ENCODE measurements at places on chromosomes 16 and 17. TPM values are rescaled to one million over a fixed set of nuclear protein-coding genes. Genes with fewer than 3 reads are reported as not detected.

DNA sequence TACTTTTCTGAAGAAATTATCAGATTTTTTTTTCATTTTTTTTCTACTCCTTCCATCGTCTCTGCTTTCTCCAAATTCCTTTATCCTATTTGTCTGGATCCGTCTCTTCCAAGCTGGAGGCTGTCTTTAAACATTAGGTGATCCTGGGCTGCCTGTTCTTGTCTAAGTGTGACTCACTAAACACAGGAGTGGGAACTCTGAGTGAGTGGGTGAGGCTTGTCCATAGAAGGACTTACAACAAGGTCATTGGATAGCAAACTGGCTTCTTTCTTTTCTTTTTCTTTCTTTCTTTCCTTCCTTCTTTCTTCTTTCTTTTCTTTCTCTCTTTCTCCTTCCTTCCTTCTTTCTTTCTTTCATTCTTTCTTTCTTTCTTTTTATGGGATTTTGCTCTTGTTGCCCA is 18.2 kb downstream of the ALOX15 start:
- H3K27me3 ChIP-seq, result no peaks in the 10 kb centered on the region
- no peaks in the 10 kb centered on the region for H3K4me1 ChIP-seq

The CES5A gene
- total RNA-seq, result not detected

The LRRC75A gene
- total RNA-seq, result 4.5 TPM

DNA sequence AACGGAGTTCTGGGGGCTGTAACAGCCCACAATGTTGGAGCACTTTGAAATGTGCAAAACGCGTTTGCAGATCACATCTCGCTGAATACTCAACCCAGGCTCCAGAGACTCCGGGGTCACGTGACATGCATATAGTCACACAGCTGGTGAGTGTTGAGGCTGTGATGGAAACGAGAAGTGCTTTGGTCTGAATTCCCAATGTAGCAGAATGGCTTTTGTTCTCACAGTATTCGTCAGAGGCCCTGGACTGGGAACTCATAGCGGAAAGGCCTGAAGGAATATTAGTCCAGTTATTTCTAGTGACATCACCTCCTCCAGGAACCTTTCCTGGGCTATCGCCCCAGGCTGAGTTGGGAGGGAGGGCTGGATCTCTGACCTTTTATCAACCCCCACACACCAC is 95.8 kb upstream of the CRHR1 start:
- H3K27ac ChIP-seq, result no peak overlapping the region
- no peaks in the 10 kb centered on the region for H3K4me1 ChIP-seq
- no peak overlapping the region for H3K4me3 ChIP-seq
- no peaks in the 10 kb centered on the region for H3K27me3 ChIP-seq
- H3K36me3 ChIP-seq, result no peaks in the 10 kb centered on the region

The HS3ST2 gene
- not detected for total RNA-seq

DNA sequence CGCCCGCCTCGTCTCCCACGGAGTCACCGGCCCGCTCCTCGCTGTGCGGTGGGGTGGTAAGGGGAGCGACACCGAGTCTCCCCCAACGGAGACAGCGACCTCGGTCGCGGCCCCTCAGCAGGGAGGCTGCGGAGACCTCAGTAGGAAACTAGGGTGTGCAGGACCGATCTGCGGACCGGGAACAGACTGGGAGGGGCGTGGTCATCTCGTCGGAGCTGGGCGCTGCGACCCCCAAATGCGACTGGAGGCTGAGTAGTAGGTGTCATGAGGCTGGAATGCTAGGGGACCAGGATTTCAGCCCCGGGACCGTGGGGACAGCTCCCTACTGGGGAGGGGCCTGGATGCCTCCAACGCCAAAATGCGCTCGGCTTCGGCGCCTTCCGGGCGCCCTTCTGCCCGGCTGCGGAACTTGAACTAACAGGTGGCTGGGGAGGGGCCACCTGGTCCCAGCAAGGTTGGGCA is 1.3 kb downstream of the CACNG4 start:
- peaks cover 40% of the 10 kb centered on the region for H3K4me1 ChIP-seq
- H3K4me3 ChIP-seq, result peak overlapping the region; percentile 66
- H3K36me3 ChIP-seq, result peaks cover 2% of the 10 kb centered on the region
- no peak overlapping the region for H3K27ac ChIP-seq
- H3K27me3 ChIP-seq, result no peaks in the 10 kb centered on the region

All from Caco-2 (cell line).